ENCODE measurements at places on chromosomes 3 and 15.

DNA sequence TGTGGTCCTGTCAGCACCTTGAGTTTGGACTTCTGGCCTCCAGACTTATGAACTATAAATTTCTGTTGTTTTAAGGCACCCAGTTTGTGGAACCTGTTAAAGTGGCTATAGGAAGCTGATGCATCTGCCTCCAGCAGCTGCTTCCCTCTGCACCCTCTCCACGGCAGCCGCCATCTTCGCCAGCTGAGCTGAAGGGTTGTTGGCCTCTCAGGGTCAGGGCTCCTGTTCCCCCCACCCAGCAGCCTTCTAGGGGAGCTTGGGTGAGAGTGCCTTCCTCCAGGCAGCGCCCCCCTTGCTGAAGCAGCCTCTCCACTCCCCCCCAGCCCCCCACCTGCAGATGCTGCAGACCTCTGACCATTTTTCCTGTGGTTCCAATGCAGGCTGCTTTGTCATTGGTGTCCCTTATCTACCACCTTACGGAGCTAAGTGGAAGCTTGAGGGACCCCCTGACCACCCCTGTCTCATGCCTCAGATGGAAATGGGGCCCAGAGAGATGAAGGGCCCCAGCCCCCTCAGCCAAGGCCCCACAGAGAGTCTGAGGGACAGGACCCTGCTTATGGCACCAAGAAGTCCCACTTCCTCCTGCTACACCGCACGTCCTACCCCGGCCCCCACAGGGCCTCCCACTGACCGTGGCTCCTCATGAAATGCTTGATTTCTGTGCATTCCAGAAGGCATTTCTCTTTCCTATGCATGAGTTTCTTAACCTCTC, 61.4 kb upstream of the TLE3 start:
- no peak for DNase-seq

- no peak for DNase-seq
These were observed 347 bp downstream of the HACL1 start for GRCh38 chr3:15601046-15601398.

DNA sequence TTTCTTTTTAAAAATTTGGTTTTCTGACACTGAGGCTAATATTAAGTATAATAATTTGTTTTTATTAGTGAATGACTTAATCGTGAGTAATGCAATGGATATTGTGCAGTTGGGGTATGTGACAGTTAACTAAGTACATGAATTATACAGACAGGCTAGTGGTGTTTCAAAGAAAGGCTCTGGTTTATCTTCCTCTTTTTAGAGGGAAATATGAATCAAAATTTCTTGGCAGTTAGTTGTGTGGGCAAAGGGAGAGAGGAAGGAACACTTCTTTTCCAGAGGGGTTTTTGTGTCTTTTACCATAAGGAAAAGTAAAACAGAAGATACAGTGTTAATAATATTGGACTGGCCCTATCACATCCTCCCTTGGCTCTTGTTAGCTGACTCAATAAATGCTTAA, 2.7 kb downstream of the ZNF654 start:
- DNase-seq: no peak

GRCh38 chr3:141782386-141782932, 19.3 kb downstream of the GRK7 start:
- DNase-seq: no peak

GRCh38 chr3:45362161-45362560, 26.2 kb upstream of the LARS2 start:
- DNase-seq: no peak

DNA sequence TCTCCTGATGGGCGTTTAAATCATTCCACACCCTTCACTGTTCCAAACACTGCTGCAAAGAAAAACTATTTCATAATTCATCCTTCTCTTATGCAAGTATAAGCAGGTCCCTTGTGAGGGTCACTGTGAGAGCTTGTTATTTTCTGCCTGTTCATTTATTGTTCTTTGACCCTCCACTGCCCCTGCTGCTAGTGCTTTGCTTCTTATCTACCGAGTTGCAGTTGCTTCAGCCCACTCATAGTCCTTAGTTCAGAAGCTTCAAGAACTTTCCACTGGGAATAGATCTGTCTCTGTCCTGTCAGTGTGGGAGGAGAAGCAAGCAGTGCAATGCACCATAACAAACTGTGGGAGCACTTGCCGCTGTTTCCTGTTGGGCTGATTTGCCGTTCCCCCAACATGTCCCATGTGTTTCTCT, 39.8 kb downstream of the RIOX2 start:
- DNase-seq: no peak

DNA sequence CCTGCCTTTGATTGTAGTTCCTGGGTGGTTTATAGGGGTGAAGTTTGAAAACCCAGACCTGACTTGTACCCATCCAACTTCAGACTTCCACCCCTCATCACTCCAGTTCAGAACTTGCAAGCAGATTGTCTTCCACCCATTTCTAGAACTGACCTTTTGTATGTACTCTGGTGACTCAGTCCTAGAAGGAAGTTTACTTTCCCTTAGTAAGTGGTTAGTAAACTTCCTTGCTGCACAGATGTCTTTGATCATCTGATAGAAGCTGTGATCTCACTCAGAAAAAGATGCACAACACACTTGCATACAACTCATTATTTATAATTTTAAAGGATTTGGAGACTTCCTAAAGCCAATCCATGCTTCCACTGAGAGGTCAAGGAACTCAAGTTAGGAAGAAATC, 368.0 kb downstream of the MFSD1 start:
- no peak for DNase-seq

Measured in stimulated activated naive CD4-positive, alpha-beta T cell (primary cell).